Activated naive CD4-positive, alpha-beta T cell treated with anti-CD3 and anti-CD28 coated beads for 36 hours (primary cell): ENCODE measurements at places on chromosomes 7 and 10.
A peak's percentile ranks its signal among the peaks of the same experiment; 100 is the strongest.

GRCh38 chr10:114885443-114885842 is 52.6 kb upstream of the TRUB1 start:
- H3K36me3 ChIP-seq: no peaks in the 10 kb centered on the region
- no peaks in the 10 kb centered on the region for H3K27me3 ChIP-seq
- no peak overlapping the region for H3K27ac ChIP-seq
- no peaks in the 10 kb centered on the region for H3K4me1 ChIP-seq
- no peak for DNase-seq

GRCh38 chr10:93206652-93207051 is 133.0 kb downstream of the CYP26A1 start:
- no peak overlapping the region for H3K4me3 ChIP-seq
- H3K4me1 ChIP-seq: no peaks in the 10 kb centered on the region

- no peak for DNase-seq
- no peaks in the 10 kb centered on the region for H3K36me3 ChIP-seq
- H3K27me3 ChIP-seq: no peaks in the 10 kb centered on the region
- H3K4me3 ChIP-seq: no peak overlapping the region
Observed at GRCh38 chr7:83455612-83456011, 193.3 kb downstream of the SEMA3E start.

DNA sequence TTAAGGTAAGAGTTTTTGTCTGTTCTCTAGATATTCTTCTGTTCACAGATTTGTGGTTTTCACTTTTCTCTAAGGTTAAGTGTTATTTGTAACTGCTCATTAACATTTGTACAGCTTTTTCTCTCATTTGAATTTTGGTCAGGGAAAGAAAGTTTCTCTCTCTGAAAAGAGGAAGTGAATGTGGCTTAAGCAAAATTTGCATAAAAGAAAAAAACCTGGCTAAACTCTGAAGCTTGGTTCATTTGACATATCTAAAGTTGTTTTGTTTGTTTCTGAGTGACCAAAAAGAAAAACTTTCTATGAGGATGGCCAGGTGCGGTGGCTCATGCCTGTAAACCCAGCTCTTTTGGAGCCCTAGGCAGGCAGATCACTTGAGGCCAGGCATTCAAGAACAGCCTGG is 22.0 kb upstream of the SLC26A4 start:
- no peak for DNase-seq
- H3K4me1 ChIP-seq: peaks cover 11% of the 10 kb centered on the region
- H3K4me3 ChIP-seq: no peak overlapping the region

DNA sequence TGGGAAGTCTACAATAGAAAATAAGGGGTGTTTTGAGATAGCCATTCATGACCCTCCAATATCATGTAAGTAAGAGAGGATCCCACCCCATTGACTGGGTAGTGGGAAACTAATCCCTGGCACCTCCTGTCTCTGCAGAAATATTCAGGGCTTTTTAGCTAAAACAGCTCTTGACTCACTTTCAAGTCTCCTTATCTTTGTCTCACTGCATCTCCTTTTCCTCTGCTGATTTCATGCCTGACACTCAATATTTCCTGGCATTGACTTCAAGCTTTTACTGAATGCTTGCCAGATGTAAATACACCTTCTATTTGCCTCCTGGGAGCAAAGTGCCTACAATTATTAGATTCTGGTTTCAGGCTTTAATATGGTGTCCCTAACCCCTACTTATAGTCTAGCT is 57.1 kb downstream of the CHRM2 start:
- H3K4me1 ChIP-seq: no peaks in the 10 kb centered on the region
- no peaks in the 10 kb centered on the region for H3K27me3 ChIP-seq
- DNase-seq: no peak
- H3K4me3 ChIP-seq: no peak overlapping the region
- no peak overlapping the region for H3K27ac ChIP-seq

DNA sequence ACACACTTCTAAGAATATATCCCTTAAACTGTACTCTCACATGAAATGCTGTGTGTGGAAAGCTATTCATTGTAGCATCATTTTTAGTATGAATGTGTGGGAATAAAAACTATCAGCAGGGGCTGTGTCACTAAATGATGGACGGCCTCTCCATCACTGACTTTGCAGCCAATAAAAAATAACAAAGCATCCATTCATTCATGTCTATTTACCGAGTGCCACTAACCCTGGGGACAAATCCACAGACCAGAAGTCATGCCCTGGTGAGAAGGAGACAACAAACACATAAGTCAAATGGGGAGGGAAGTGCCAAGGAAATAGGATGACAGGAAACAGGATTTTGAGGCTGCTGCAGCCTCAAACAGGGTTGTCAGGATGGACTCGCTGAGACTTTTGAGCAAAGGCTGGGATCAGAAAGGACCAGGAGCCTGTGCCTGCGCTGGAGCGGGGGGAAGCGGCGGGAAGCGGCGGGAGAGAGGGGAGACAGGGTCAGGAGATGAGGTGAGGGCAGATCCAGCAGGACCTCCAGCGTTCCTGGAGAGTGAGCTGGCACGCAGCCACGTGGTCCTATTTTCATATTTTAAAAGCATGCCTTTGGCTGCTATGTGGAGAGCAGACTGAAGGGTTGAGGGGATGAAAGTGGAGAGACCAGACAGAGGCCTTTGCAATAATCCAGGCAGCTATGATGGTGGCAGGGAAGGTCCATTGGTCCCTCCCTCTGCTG is 2.2 kb upstream of the NOM1 start:
- no peak overlapping the region for H3K27ac ChIP-seq
- H3K4me3 ChIP-seq: peak overlapping the region; percentile 41
- H3K36me3 ChIP-seq: peaks cover 14% of the 10 kb centered on the region
- no peak for DNase-seq

DNA sequence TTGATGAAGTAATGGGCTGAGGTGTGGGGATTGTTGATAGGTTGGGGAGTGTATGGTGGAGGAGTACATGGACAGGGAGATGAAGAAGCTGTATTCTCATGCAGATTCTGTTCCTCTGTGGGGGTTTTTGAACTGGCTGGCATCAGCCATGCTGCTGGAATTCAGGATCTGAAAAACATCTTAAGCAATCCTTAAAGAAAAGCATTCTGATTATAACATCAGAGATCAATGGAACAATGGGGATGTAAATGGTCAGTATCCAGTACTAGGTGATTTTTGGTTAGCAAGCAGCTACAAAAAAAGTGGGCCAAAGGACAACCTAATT is 247.5 kb upstream of the GALNT17 start:
- peaks cover 4% of the 10 kb centered on the region for H3K27me3 ChIP-seq
- peaks cover 2% of the 10 kb centered on the region for H3K36me3 ChIP-seq
- no peaks in the 10 kb centered on the region for H3K4me1 ChIP-seq
- H3K27ac ChIP-seq: no peak overlapping the region
- no peak for DNase-seq

GRCh38 chr7:18153183-18153748 is 125.6 kb upstream of the PRPS1L1 start:
- H3K27me3 ChIP-seq: peaks cover 10% of the 10 kb centered on the region
- no peak overlapping the region for H3K4me3 ChIP-seq
- H3K27ac ChIP-seq: no peak overlapping the region
- DNase-seq: no peak

DNA sequence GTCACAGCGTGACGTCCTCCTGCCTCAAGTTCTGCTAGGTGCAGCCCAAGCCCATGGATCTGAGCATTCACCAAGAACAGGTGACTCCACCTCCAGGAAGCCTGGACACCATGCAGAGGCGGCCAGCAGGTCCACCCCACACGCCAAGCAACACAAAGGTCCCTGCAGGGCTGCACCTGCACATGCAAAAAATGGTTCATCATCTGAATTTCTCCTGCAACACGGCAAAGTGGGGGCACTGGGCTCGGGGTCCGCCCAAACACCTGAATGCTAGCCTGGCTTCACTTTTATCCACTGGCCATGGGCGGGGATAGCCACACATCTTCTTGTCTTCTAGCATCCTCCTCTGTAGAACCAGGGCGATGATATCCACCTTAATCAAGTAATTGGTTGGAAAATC is 28.9 kb downstream of the CNPY1 start:
- H3K36me3 ChIP-seq: no peaks in the 10 kb centered on the region
- DNase-seq: no peak
- no peak overlapping the region for H3K27ac ChIP-seq
- peaks cover 37% of the 10 kb centered on the region for H3K27me3 ChIP-seq
- H3K4me3 ChIP-seq: no peak overlapping the region

GRCh38 chr10:485776-486175 is 203.7 kb downstream of the DIP2C start:
- H3K27me3 ChIP-seq: no peaks in the 10 kb centered on the region
- H3K4me3 ChIP-seq: peak overlapping the region; percentile 81
- H3K4me1 ChIP-seq: peaks cover 20% of the 10 kb centered on the region
- no peaks in the 10 kb centered on the region for H3K36me3 ChIP-seq
- H3K27ac ChIP-seq: peak overlapping the region; percentile 85

DNA sequence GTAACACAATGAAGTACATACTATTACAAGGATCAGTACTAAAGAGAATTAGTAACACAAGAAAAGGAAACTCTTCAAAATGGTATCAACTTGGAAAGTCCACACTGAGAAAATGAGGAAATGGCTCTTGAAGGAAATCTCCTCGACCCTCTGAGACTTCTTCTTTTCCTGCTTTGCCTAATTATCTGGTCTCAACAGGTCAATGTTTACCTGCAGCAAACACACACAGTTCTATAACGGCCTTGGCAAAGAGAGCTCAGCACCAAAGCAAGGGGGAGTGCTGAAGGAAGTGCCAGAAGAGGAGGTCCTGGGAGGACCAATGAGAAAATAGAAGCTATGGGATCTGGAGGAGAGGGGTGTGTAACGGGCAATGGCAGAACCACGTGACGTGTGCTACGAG is 21.9 kb downstream of the CHCHD3 start:
- H3K36me3 ChIP-seq: peaks cover 21% of the 10 kb centered on the region
- H3K4me3 ChIP-seq: no peak overlapping the region
- H3K27me3 ChIP-seq: no peaks in the 10 kb centered on the region
- H3K27ac ChIP-seq: no peak overlapping the region

- peaks cover 84% of the 10 kb centered on the region for H3K4me1 ChIP-seq
- H3K27ac ChIP-seq: peak overlapping the region; percentile 96
- H3K36me3 ChIP-seq: peaks cover 76% of the 10 kb centered on the region
- no peak for DNase-seq
Observed at GRCh38 chr10:104262055-104262454, 6.9 kb upstream of the GSTO2 start.

DNA sequence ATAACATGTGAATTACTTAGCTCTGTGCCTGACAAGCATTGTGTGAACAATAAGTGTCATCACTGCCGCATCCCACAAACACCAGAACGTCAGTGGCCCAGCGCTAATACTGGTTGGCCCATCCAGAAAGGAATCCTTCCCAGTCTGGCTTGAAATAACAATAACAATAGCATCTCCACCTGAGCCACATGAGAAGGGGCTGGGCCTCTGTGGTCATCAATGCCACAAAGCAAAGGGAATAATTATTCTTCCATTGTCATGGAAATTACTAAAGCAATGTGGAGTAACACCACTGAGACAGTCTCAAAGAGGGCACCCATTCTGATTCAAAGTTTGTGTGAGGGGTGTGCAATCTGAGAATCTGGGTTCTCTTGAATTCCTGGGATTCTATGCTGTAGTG is 105.7 kb upstream of the INHBA start:
- no peak for DNase-seq
- no peak overlapping the region for H3K4me3 ChIP-seq

GRCh38 chr10:52446391-52446790 is 132.3 kb downstream of the DKK1 start:
- H3K27me3 ChIP-seq: no peaks in the 10 kb centered on the region
- no peak overlapping the region for H3K4me3 ChIP-seq
- no peak for DNase-seq
- H3K4me1 ChIP-seq: no peaks in the 10 kb centered on the region

GRCh38 chr7:1967512-1968396 is 265.0 kb downstream of the MAD1L1 start:
- peaks cover 15% of the 10 kb centered on the region for H3K4me1 ChIP-seq
- no peaks in the 10 kb centered on the region for H3K27me3 ChIP-seq
- H3K4me3 ChIP-seq: no peak overlapping the region
- no peak overlapping the region for H3K27ac ChIP-seq
- DNase-seq: no peak
- H3K36me3 ChIP-seq: peaks cover 25% of the 10 kb centered on the region

- no peaks in the 10 kb centered on the region for H3K4me1 ChIP-seq
- H3K27me3 ChIP-seq: peaks cover 5% of the 10 kb centered on the region
- no peak for DNase-seq
- no peaks in the 10 kb centered on the region for H3K36me3 ChIP-seq
- H3K27ac ChIP-seq: no peak overlapping the region
Observed at GRCh38 chr10:10044922-10045764, 972.5 kb upstream of the CELF2 start.

- DNase-seq: no peak
- H3K36me3 ChIP-seq: no peaks in the 10 kb centered on the region
- H3K27ac ChIP-seq: no peak overlapping the region
- peaks cover 10% of the 10 kb centered on the region for H3K27me3 ChIP-seq
Observed at GRCh38 chr7:113705439-113705838, 213.4 kb downstream of the PPP1R3A start.

DNA sequence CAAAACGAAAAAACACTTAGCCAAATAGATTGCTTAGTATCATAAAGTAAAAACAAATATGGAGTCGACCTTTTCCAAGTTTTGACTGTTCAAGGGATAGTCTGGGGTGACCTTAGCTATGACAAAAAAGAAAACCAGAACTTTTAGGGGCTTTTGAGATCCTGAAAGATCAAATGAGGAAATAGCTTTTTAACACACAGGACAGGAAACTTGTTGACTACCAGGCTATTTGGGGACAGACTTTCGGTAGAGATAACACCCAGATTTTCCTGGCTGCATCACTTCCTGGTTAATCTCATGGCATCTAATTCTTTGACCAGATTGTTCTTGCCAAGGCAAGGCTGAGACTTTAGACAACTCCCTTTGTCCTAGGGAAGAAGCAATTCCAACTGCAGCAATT is 34.5 kb upstream of the EGR2 start:
- no peaks in the 10 kb centered on the region for H3K36me3 ChIP-seq
- no peak overlapping the region for H3K27ac ChIP-seq
- no peak overlapping the region for H3K4me3 ChIP-seq
- peaks cover 10% of the 10 kb centered on the region for H3K27me3 ChIP-seq
- peaks cover 23% of the 10 kb centered on the region for H3K4me1 ChIP-seq
- DNase-seq: no peak

- H3K4me3 ChIP-seq: no peak overlapping the region
- H3K27me3 ChIP-seq: no peaks in the 10 kb centered on the region
- DNase-seq: no peak
- no peaks in the 10 kb centered on the region for H3K36me3 ChIP-seq
- no peak overlapping the region for H3K27ac ChIP-seq
Observed at GRCh38 chr10:128025951-128026350, 100.3 kb downstream of the MKI67 start.

GRCh38 chr10:123559823-123560092 is 106.4 kb upstream of the GPR26 start:
- H3K4me3 ChIP-seq: no peak overlapping the region
- DNase-seq: no peak
- no peak overlapping the region for H3K27ac ChIP-seq
- no peaks in the 10 kb centered on the region for H3K4me1 ChIP-seq
- H3K36me3 ChIP-seq: no peaks in the 10 kb centered on the region

GRCh38 chr10:26544932-26545331 is 106.8 kb downstream of the APBB1IP start:
- peaks cover 26% of the 10 kb centered on the region for H3K4me1 ChIP-seq
- DNase-seq: no peak
- H3K36me3 ChIP-seq: peaks cover 55% of the 10 kb centered on the region
- no peak overlapping the region for H3K4me3 ChIP-seq
- no peak overlapping the region for H3K27ac ChIP-seq
